ENCODE measurements at places on chromosomes 6 and 20.
A peak's percentile ranks its signal among the peaks of the same experiment; 100 is the strongest.

- no peak for DNase-seq
Observed at GRCh38 chr6:107360476-107360875, 98.9 kb downstream of the PDSS2 start.

DNA sequence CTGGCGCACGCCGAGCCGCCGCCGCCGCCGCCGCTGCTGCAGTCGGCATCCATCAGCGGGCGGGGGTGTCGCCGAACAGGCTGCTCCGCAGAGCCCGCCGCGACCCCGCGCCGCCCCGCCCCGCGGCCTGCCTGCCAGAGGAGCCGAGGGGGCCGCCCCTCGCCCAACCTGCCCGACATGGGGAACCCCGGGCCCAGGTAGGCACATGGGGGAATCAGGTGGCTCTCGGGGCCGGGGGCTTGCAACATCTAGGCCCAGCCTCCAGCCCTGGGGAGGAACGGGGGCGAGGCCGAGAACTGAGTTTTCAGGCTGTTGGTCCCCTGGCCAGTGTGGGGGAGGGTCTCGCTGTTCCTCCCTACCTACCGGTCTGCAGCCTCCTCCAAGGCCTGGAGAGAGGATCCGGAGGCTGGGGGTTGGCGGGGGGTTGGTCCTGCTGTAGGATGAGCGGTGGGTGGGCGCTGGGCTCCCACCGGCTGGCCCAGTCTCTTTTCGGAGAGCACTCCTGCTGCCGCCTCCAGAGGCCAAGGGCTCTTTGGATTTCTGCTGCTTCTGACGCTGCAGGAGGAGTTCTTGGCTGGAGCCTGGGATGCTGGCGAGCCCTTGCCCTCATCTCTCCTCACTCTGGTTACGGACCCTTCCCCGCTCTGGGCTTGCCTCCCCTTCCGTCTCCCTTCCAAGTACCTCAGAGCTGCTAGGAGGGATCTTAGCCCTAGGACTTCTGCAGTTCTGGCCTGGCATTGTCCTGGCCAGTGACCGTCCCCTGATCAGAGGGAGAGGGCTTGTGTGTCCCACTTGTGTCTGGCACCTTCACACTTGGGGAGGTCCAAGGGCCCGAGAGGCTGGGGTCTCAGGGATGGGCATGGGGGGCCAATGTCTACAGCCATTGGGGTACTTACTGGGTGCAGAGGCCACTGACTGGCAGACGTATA, at the start of gene EPB41L1:
Gene EPB41L1 (plus strand): TSS at position 41 of the 929 bp plus-strand sequence. CDS start 19,038 bp downstream, outside the sequence.
- DNase-seq: peak; percentile 45

DNA sequence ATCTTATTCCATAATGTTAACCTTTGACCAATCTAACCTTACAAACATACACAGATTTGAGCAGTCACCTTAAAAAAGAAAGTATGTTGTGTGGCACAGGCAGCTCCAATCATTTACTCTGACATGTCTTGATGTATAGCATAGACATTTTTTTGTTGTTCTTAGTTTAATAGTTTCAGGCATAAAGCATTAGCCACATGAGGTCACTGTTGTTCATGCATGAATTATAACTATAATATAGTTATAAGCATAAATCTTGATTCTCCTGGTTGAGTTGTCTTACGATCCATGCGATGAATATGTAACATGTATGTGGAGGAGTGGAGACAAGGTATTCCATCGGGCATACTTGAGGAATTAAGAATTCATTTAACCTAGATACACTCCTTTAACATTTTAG, 26.1 kb upstream of the NKAIN2 start:
- peak; percentile 39 for DNase-seq

DNA sequence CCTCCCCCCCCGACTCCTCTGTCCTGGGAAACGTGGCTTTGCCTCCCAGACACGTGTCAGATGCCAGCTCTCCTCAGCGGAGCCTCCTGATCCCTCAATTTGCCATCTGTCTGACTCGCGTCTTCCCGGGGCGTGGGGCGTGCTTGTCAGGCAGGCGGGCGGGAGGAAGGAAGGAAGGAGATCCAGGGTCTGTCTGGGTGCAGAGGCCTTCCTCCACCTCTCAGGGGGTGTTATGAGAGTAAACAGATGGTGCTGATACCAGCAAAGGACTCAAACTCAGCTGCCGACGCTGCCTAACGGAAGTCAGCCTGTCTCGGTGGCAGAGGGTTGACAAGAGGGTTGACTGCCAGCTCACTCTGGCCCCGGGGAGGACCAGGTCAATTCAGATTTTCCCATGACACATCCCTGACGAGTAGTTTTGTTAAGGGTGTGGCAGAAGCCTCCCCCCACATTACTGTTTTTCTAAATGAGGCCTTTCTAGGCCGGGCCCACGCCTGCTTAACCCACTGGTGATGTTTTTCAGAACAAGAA, 17.0 kb downstream of the UQCC2 start:
- DNase-seq: peak; percentile 84

DNA sequence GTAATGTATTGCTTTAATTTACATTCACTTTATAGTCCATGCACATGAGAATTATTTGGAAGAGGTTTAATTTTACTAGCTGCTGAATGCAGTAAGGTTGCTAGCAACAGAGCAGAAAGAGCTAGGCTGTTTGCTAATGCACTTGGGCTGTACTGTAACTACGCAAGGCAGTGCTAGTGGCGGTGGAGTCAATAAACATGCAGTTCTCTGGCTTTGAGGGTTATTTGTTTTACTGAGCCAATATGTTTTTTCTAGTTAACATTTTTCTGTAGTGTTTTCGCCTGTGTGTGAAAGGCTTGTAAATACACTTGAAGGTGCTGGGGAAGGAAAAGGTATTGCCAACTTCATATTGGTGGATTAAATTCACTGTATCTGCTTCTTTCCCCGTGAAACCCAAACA, 112.8 kb downstream of the BTBD3 start:
- peak; percentile 44 for DNase-seq

- no peak for DNase-seq
Observed at GRCh38 chr6:19638931-19639330, 198.2 kb upstream of the ID4 start.

DNA sequence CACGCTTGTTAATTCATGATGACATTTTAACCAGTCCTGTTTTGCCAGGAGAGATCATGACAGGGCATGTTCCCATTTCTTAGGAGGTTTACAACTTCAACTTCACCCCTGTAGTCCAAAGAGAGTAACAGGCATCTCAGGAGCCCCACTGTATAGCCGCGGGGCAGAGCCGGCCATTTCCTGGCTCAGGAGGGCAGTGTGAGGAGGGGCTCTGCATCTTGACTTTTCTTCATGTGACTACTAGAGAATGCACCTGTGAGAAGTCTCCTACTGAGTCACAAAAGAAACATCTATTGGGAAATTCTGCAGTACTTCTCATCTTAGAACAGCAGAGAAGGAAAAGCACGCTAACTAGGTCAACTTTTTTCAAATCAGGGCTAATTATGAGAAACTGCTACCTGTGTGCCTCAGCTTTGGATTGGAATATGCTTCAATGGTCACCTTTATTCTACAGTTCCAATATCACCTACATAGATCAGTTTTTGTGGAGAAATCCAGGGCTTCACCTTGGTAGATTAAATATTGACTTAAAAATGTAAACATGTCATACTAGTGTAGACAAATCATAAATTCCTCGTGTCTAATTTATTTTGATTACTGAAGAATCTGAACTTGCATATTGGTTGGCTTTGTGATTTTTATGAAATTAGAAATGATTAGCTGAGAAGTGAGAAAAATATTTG, 28.6 kb upstream of the SIM1 start:
- no peak for DNase-seq

DNA sequence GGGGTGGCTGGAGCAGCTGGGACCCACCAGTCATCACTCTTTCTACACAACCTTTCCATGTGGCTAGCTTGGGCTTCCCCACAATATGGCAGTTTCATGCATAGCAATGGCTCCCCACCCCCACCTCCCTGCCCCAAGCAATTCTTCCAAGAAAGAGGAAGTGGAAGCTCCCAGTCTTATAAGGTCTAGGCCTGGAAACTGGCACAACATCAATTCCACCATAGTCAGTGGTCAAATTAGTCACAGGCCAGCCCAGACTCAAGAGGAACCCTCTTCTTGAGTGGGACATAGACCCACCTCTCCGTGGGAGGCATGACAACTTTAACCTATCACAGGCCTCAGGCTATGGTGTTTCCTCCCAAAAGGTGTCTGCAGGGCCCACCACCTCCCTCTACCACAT, 17.7 kb downstream of the TGM6 start:
- no peak for DNase-seq

DNA sequence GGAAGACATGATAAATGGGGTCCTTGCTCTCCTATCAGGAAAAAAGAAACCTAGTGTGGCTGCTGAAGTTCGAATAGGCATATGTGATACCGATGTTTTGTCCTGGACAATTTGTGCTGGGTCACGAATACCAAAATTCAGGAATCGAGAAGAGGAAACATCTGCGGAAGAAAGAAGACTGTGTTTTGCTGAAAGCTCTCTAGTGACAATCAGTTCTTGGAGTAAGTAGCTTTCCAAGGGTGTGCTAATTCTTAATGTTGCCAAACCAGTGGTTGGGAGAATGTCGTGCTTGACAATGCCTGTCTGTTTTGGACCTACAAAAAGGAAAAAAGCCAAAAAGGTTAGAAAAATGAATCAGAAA, 956.1 kb downstream of the PHF3 start:
- no peak for DNase-seq

GRCh38 chr6:31114541-31114878, at the start of gene PSORS1C1:
Gene PSORS1C1 (plus strand): TSS chr6:31114800. CDS start chr6:31129633, 14,833 bp downstream.
- peak; percentile 51 for DNase-seq

GRCh38 chr6:136571065-136571464, 20.8 kb upstream of the MAP7 start:
- no peak for DNase-seq

Data from tongue (tissue), 3 donors.